ENCODE measurements at places on chromosomes 6 and 20.

- no peak for DNase-seq
Measured at GRCh38 chr20:33826270-33826897, 15.2 kb downstream of the CHMP4B start.

DNA sequence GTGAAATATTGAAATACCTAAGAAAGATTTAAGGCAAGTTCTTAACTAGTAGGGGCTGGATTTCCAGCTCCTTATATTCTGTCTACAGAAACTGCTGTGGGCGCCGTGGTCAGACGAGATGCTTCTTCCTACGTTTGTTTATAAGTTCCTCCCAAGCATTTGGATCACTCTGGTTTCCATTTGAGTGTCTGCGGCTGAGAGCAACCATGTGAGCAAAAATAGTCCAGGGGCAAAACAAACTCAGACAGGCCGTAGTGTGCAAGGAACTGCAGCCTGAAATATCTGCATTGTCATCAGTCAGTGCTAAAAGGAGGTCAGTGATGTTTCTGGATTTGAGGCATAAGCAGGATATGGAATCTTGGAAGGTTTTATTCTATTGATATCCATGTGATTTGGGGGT lies 485.9 kb upstream of the JAG1 start:
- DNase-seq, result no peak

- DNase-seq, result no peak
Measured at GRCh38 chr6:77880501-77880900, 227.7 kb downstream of the MEI4 start.

- no peak for DNase-seq
Measured at GRCh38 chr6:53938810-53939209, 144.0 kb downstream of the LRRC1 start.

- DNase-seq, result no peak
Measured at GRCh38 chr20:6636209-6637159, 131.0 kb upstream of the BMP2 start.

DNA sequence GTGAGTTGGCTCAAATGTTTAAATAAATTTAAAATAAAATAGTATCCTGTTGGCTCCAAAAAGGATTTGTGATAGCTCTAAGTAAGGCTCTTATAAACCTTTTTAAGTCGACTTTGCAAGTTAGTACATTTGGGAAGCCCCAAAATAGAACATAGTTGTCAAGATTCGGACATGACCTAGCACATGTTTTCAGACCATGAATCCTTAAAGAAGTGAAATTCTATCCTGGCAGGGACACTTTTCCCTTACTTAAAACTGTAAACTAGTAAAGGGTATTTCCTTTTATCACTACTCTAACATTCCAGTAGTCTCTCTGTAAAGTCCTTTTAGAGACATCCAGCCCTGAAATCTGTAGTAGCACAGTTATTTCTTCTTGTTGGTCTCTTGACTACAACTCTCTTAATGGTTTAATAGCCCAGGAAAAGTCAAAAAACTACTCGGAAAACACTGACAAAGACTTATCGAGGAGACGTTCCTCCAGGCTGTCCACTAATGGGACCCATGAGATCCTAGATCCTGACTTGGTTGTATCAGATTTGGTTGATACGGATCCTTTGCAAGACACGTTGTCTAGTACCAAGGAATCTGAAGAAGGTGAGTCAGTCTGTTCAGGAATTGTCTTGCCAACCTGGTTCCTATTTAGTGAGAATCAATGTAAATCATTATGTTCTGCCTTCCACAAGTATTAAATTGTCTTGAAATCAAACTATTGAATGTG lies 83.6 kb downstream of the SCAND1 start:
- no peak for DNase-seq

All from activated CD4-positive, alpha-beta T cell treated with anti-CD3 and anti-CD28 coated beads, Interleukin-2, amount 50 U/mL, for 1 hour (primary cell).